CD4-positive, alpha-beta T cell treated with Interleukin-12 subunit alpha and Interleukin-12 subunit beta, for 1 hour (primary cell): ENCODE measurements at places on chromosomes 1 and 21.

GRCh38 chr1:94239051-94239450, 1.7 kb upstream of the ARHGAP29 start:
- no peak for DNase-seq

DNA sequence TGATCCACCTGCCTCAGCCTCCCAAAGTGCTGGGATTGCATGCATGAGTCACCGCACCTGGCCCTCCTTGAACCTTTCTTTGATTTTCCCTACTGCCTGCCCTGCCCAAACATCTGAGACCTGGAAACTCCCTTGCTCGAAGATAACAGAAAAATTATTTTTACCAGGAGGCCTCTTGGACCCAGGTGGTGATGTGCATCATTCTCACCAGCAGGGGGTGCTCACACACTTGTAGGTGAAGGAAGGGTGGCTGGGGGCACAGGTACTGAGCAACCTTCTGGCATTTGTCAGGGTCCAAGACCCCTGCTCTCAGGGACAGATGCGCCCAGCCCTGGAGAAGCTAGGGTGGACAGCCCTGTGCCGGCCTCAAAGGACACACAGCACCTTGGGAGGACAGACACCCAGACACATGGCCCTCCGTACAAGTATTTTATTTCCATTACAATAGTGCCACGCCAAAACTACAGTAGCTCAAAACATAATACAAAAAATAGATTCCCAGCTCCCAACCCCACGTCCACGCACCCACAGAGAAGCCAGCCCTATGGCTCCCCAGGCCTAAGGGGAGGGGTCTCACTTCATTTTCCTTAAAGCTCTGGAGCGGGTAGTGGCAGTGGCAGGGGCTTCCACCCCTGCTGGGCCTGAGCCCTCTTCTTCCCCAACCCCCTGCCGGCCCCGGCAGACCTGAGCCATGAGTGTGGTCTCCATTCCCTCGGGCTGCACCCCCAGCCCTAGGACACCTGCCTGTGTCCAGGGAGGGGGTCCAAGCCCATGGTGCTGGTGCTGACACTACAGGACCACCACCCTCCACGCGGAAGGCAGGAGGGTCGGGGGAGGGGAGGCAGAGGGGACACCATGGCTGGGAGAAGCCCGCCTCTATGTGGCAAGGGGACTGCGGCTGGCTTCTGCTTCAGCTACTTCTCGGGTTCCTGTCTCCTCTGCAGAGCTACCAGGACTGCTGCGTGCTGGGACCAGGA, 40.4 kb upstream of the EIF4G3 start:
- peak; percentile 69 for DNase-seq

- no peak for DNase-seq
These were observed 162.8 kb downstream of the PRDM16 start for GRCh38 chr1:3231826-3232225.

GRCh38 chr1:21319447-21320407, 29.5 kb upstream of the ECE1 start:
- no peak for DNase-seq

DNA sequence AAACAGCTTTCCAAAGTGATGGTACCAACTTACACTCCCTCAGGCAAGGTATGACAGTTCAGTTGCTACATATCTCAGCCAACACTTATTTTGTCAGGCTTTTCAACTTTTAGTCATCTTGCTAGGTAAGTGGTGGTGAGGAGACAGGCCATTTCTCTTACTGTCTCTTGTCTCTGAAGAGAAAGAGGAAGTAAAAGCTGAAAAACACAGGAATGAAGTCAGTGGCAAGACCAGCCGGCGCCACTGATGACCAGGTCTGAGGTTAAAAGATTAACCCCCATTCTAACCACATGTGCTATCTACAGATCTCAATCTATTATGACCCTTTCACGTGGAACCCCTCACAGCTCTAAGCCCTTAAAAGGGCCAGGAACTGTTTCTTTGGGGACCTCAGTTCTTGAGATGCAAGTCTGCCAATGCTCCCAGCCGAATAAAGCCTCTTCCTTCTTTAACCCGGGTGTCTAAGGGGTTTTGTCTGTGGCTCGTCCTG, 4.2 kb downstream of the ADCY10 start:
- no peak for DNase-seq

DNA sequence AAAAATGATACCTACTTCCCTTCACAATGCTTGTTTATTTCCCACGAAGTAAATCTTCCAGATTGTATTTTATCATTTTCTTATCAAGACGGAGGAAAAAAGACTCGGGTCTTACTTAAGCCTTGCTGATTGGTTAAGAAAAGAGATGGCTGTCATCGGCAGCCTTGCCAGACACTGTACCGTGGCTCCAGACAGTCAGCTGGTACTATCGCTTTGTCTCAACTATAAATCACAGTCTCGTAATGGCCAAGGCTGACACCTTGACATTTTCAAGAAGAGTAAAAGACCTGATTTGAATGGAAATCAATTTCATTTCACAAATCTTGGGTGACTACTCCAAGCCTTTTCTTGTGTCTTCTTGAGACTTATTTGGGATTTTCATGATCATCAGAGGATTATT, 868.0 kb downstream of the USP25 start:
- no peak for DNase-seq

- no peak for DNase-seq
These were observed 941 bp upstream of the TBCE start for GRCh38 chr1:235366286-235366685.

DNA sequence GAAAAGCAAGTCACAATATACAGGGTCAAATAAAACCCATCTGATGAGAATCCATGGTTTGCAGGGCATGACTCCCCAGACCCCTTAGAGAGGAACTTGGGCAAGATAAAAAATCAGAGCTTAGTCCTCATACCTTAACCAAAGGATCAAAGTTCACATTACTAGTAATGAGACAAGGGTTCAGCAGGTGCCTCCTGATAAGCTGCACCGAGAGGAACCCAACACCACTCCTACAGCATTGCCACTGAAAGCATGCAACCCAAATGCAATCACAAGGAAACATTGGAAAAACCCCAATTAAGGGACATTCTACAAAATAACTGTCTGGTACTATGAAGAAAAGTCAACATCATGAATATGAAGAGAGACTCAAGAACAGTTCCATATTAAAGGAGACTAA, 29.7 kb downstream of the CCDC185 start:
- no peak for DNase-seq

GRCh38 chr1:21786640-21787039, 3.7 kb upstream of the USP48 start:
- DNase-seq = no peak

DNA sequence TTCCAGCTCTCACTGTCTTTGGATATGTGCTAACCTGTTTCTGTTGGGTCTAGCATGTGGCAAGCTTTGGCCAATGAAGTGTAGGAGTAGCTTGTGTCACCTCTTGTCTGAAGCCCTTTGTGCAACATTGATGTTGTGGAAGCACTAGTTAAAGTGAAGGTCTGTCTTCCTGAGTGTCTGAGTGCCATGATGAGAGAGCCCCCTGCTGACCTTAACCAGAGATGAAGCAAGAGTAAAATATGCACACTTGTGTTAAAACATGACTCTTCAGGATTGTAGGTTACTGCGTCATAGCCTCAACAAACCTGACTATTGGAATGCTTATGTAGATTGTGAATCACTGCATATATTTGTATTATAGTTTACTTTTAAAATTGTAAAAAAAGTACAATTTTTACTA, 103.7 kb downstream of the NCAM2 start:
- DNase-seq = no peak
